ENCODE measurements at places on chromosomes 3 and 15. TPM values are rescaled to one million over a fixed set of nuclear protein-coding genes. Genes with fewer than 3 reads are reported as not detected.

DNA sequence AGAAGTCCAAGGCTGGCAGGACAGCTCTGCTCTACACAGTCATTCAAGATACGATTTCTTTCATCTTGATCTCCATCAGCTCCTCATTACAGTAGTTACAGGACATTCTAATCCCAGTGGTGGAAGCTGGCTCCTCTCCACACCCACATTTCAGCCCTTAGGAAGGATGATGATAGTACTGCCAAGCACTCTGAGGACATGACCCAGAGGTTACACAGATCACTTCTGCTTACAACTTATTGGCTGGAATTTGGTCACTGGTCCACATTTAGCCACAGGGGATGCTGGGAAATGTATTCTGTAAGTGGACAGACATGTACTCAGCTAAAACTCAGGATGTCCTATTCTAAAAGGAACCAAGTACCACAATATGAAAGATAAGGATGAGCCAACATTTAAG is 77.1 kb downstream of the IQCH start:
- no peaks in the 10 kb centered on the region for H3K4me1 ChIP-seq
- no peaks in the 10 kb centered on the region for H3K27me3 ChIP-seq
- no peaks in the 10 kb centered on the region for H3K36me3 ChIP-seq
- no peak for DNase-seq

Gene EIF4E3
- 51.5 TPM for total RNA-seq

DNA sequence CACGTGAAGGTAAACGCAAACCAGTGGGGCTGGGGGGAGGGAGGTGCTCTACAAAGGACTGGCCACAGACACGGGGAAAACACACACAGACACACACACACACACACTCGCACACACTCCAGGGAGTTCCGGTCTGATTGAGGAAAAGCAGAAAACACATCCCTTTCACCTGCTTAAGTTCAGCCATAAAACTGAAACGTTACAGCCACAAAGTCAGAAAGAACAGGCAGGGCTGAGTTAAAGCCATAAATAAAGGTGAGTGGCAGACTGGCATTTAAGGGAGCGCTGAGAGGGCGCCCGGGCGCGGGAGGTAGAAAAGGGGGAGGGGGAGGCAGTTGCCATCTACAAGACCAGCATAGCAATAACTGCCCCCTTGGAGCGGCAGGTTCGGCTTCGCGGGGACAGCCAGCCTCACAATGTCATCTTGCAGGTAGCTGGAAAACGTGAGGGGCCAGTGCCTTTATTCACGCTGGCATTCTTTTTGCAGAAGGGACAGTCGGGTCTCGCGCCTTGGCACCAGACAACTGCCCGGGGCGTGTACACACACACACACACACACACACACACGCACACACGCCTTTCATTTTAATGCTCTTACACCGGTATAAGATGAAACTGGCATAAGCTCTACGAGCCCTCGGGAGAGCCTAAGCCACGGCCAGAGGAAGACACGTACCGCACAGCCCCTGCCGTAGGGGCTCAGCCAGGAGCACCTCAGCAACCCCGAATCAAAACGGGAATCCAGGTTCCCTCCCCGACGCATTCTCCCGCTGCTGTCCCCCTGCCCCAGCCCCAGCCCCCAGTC is 866 bp downstream of the TNIK start:
- H3K4me1 ChIP-seq, result peaks cover 50% of the 10 kb centered on the region
- H3K27ac ChIP-seq, result peak overlapping the region; percentile 75
- peak overlapping the region; percentile 93 for H3K4me3 ChIP-seq
- H3K36me3 ChIP-seq, result no peaks in the 10 kb centered on the region

Gene GLDN
- total RNA-seq, result not detected

DNA sequence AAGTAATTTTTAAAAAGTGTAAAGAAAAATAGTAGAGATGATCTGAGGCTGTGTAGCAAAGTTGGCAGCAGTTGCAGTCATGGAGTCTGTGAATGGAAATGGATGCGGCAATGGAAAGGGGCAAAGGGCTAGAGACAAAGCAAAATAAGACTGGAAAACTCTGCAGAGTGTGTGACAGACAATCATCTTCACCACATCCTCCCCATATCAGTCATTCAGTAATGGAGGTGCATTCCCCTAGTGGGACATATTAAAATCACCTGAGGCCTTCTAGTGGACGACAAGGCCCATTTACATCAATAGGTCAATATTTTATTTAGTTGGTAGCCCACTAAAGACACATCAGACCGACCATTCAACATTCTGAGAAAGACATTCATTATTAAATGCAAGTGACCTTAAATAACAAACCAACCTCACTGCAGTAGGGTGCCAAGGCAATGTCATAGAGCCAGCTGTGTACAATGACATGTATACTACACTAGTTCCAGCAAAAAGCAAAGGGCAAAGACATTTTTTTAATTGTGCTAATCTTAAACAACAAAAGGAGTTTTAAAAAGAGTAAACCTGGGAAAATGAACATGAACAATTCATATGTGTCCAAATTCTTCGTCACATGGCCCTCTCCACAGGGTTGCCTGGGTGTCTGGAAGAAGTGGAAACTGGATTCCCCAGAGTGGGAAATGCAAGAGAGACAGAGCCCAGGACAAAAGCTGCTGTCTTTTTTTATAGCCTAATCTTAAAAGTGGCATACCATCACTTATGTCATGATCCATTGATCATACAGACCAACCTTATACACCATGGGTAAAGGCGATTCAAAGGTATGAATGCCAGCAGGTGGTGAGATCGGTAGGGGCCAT is 15.6 kb upstream of the RAP2B start:
- H3K27me3 ChIP-seq, result no peaks in the 10 kb centered on the region
- H3K36me3 ChIP-seq, result no peaks in the 10 kb centered on the region
- peaks cover 9% of the 10 kb centered on the region for H3K4me1 ChIP-seq
- no peak overlapping the region for H3K4me3 ChIP-seq

DNA sequence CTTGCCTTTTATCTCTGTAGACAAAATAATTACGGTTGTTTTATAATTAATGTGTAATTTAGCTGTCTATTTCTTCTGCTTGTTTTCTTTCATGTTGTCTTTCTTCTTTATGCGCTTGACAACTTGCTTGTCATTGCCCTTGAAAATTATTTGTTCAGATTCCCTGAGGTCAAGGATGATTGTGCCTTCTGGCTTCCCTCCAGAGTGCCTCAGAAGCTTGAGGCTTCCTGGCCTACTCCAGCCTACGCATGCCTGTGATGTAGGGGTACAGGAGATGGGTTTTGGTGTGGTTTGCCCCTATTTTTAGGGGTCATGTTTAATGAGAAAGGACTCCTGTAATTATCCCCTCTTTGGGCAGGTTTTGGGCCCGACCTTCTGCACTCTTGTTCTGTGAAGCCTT is 231.5 kb downstream of the SV2B start:
- no peak overlapping the region for H3K27ac ChIP-seq
- no peak for DNase-seq
- H3K4me3 ChIP-seq, result no peak overlapping the region
- peaks cover 24% of the 10 kb centered on the region for H3K4me1 ChIP-seq

GRCh38 chr15:64023220-64023619 is 23.1 kb downstream of the DAPK2 start:
- H3K36me3 ChIP-seq, result no peaks in the 10 kb centered on the region
- H3K4me3 ChIP-seq, result no peak overlapping the region
- H3K4me1 ChIP-seq, result no peaks in the 10 kb centered on the region
- no peak overlapping the region for H3K27ac ChIP-seq

GRCh38 chr3:158050461-158050860 is 55.8 kb downstream of the SHOX2 start:
- DNase-seq, result no peak
- H3K36me3 ChIP-seq, result no peaks in the 10 kb centered on the region
- H3K4me3 ChIP-seq, result no peak overlapping the region
- H3K4me1 ChIP-seq, result no peaks in the 10 kb centered on the region
- H3K27me3 ChIP-seq, result no peaks in the 10 kb centered on the region
